ENCODE measurements at places on chromosomes 4 and X.
A peak's percentile ranks its signal among the peaks of the same experiment; 100 is the strongest.

- peak; percentile 53 for DNase-seq
Measured at GRCh38 chr4:121656269-121656641, 40.5 kb downstream of the ANXA5 start.

DNA sequence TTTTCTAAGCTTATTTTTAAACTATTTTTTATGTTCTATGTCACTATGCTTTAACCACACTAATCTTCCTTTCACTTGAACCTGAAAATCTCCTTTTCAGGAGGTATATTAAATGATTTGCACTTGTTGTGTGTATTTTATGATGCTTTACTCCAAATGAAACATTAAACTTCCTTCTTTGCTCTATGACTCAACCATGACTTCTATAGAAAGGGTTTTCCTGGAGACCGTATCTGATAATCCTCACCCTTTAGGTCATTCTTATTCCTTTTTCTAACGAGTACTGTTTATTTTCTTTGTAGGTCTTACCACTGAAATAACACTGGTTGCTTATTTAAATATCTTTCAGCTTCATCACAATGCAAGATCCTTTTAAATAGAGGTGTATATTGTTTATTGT is 1163.2 kb downstream of the PCDH18 start:
- no peak for DNase-seq

DNA sequence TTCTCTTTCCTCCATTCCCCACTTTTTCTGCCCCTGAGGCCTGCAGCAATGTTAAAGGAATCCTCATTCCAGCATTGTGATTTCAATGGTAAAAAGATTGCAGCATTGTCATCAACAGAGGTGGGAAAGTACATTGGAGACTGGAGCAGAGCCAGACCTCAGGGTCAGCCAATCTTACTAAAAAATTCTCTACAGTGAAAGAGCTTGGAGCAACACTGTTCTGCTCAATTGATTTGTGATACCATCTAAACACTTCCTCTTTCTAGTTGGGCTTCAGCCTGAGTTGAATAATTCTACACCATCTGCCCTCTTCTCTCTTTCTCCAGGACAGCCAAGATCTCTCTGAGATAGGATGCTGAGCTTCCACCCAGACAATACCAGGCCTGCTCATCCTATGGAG is 176.5 kb downstream of the AR start:
- no peak for DNase-seq

GRCh38 chr4:184281231-184282139 is 63.8 kb upstream of the ENPP6 start:
- no peak for DNase-seq

DNA sequence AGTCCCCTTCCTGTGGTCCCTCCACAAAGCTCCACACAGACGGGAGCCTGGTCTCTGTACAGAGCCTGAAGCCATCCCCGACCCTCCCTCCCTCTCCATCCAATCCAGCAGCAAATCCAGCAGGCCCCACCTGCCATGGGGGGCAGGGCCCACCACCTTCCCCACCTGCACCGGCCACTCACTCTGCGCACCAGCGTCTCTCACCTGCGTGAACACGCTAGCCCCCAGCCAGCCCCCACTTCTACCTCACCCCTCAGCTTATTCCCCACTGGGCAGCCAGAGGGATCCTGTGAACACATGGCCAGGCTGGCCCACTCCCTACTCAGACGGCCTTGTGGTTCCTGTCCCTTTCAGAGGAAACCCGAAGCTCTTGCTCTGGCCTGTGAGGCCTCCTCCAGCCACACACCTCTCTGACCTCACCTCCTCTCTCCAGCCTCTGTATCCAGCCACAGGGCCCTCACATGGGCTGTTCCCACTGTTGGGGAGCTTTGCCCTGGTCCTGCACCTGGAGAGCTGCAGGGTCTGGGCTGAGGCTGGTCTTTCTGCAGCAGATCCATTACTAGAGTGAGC is 70.9 kb downstream of the WFS1 start:
- no peak for DNase-seq
